GM19239 (cell line): ENCODE measurements at places on chromosomes 5 and 9.

GRCh38 chr5:170971-171800 is 20.1 kb upstream of the LRRC14B start:
- no peak for DNase-seq

DNA sequence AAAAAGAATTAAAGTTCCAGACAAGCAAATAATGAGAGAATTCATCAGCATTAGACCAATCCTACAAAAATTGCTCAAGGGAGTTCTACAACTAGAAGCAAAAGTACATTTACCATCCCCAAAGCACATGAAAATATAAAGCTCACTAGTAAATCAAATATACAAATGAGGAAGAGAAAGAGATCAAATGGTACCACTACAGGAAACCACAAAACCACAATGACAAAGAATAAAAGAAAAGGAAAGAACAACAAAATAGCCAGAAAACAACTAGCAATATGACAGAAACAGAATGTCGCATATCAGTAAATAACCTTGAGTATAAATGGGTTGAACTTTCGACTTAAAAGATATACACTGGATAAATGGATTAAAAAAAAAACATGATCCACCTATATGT is 739.0 kb downstream of the DTWD2 start:
- DNase-seq = no peak

GRCh38 chr9:70152350-70152749 is 106.4 kb upstream of the SMC5 start:
- DNase-seq = no peak

- no peak for DNase-seq
Observed at GRCh38 chr9:17291766-17292165, 156.9 kb downstream of the CNTLN start.

- no peak for DNase-seq
Observed at GRCh38 chr5:18243846-18244245, 609.6 kb downstream of the TAF11L14 start.

GRCh38 chr5:94908889-94909480 is 290.5 kb downstream of the SLF1 start:
- DNase-seq = peak; percentile 2

- no peak for DNase-seq
Observed at GRCh38 chr9:93612796-93613154, 36.4 kb downstream of the PHF2 start.

- DNase-seq = no peak
Observed at GRCh38 chr5:87650284-87650683, 237.6 kb upstream of the CCNH start.

DNA sequence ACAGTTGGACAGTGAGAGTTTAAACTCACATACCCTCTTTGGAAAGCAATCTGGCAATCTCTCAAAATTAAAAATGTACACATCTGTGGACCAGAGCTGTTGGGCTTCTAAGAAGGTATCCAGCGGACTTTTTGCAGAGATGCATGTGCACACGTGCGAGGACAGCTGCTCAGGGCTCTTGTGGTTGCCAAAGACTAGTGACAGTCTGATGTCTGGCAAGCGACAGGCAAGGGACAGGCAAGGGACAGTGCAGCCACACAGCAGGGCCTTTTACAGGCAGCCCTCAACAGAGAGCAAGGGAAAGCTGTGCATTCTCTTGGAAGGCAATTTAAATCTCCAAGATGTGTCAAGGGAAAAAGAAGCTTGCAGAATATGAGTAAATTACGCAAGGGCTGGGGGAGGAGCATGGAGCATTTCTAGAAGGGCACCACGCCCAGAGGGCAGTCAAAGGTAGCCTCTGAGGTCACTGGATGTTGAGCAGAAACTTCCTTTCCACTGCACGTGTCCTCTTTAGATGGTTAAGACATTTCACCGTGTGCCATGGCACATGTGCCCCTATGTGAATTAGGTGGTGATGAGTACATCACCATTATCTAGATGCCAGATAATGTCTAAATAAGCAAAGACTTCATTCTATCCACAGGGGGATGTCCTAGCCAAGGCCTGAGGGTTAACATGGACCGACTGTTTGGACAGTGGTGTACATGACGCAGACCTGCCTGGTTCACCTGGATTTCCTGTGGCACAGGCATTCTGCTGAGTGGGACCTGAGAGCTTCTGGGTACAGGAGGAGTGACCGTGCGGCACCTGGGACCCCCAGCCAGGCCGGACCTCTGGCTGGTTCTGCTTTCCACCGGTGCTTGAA is 9.1 kb downstream of the GFPT2 start:
- DNase-seq = no peak

DNA sequence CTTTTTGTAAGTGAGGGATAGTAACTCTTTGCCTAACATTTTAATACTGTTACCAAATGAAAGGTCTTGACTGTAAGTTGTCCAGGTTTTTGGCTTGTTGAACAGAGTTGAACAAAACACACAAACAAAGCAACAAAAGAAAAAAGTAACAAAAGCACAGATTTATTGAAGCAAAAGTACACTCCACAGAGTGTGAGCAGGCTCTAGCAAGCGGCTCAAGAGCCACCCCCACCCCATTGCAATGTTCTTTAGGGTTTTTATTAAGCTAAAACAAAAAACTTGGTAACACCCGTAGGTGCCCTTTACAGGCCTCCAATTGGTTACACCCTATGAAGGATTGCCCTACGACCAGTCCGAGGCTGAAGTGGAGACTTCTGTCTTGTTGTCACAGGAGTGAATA is 197.4 kb upstream of the MAP3K1 start:
- no peak for DNase-seq

DNA sequence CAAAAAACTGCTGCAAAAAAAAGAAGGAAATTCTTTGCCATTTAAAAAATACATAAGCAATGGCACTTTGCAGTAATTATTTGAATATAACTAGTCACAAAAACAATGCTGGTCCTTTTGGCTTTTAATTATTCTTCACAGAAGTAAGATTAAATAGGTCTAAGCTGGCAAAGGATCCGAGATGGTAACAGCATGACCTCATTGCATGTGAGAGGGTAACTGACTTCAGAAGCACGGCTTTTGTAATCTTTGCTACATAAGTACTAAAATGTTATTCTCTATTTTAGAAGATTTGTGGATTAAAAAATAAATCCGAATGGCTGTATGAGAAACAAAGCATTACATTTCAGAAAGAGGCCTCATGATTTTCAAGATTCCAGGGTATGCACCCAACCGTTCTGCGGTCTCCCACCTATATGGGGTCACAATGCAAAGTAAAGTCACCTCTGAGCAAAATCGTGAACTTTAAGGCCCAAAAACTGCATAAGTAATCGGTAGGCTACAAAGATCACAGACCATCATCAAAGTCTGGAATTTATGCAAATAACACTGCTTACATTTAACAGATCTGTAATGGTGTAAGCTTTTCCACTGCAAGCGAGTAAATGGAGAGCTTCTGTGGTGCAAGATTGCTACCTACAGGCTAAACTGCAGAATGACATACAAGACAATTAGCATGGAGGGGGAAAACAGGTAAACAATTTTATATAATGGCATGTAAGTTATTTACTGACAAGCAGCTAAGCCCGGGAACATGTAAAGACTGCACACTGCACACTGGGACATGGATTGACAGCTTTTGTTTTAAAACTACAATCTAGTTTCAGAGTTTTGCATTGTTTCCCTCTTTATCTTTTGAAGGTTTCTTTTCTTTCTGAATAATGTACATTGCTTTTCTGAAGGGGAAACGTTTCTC is 231.6 kb downstream of the SLF1 start:
- DNase-seq = peak; percentile 4

- DNase-seq = no peak
Observed at GRCh38 chr9:108861997-108862396, at the start of gene ACTL7A. ACTL7A (plus strand) TSS chr9:108862266; CDS start chr9:108862323, 57 bp downstream.

GRCh38 chr5:33238826-33239695 is 201.7 kb upstream of the TARS1 start:
- no peak for DNase-seq

DNA sequence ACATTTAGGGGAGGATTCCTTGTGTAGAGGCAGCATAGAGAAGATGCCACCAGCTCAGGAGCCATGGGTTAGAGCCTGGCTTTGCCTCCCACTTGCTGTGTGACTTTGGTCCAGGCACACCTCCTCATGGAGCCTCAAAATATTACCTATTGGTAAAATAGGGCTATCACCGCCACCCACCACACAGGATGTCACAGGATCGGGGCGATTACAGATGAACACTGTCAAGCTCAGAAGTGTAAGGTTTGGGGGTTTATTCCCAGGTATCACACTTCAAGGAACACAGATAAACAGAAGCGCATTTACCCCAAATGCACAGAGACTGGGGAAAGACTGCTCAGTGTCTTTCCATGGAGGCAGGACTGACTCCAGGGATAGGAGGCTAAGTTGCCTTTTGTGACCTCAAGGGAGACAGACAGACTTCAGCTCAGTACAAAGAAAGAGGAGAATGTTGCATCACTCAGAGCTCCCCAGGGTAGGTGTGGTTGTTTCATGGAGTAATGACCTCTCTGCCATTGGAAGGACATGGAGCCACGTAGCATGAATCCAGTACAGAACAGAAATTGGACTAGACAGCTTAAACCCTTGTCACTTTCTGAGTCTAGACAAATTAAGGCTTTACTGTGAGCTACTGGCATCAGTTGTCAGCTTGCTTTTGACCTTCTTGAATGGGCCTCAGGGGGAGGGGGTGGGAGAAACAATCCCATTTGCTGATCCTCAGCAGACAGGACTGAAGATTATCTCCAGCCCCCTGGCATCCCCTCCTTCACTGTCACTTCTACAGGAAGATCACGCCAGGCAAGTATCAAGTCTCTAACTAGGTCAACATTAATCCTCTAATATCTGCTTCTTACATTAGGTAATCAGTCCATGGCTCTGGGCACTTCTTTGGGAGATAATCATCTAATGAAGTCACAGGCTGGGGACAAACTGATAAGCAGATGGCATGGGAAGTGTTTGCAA is 6.5 kb downstream of the TRAF1 start:
- DNase-seq = no peak

DNA sequence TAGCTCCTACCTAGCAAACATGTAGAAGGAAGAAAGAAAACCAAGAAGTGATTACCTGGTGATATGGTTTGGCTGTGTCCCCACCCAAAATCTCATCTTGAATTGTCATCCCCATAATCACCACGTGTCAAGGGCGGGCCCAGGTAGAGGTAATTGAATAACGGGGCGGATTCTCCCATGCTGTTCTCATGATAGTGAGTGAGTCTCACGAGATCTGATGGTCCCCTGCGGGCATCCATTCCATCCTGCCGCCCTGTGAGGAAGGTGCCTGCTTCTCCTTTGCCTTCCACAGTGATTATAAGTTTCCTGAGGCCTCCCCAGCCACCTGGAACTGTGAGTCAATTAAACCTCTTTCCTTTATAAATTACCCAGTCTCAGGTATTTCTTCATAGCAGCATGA is 27.4 kb upstream of the ANKRD34B start:
- no peak for DNase-seq

- no peak for DNase-seq
Observed at GRCh38 chr5:56829137-56829908, 14.0 kb downstream of the MAP3K1 start.

GRCh38 chr9:78502566-78502965 is 205.6 kb downstream of the PSAT1 start:
- DNase-seq = no peak

- DNase-seq = no peak
Observed at GRCh38 chr9:98943682-98944056, at the start of gene COL15A1. COL15A1 (plus strand) TSS chr9:98943907; CDS start chr9:98944062, 155 bp downstream.

DNA sequence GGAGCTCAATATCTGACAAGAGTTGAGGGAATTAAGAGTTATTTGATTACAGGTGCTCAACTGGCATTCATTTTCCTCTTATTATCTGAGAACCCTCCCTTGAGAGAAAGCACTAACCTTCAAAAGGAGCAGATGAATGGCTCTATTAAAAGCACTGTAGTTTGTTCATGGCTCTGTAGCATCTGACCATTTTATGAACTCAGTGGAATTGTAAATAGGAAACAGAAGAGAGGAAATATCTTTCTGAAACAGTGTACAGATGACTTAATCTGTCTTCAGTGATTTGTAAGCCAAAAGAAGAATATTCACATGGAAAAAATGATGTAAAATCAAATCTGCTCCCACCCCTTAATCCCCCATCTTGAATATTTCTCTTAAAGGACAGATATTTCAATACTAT is 810.4 kb upstream of the GRAMD2B start:
- no peak for DNase-seq

DNA sequence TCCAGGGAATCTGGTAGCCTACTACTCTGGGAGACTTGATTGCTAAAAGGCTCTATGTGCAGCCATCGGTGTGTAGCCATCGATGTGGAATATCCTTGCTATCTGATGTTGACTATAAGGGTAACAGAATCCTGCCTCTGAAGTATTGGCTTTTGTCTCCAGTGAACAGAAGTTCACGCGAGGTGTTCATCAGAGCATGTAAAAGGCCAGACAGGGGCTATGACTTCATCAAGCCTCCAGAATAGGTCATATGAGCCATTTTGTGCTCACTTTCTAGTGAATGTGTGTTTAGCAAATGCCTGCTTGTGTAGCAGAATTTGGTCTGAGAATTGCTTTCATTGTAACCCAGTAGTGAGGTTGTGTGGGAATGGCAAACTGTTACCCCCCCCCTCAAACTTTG is 66.8 kb upstream of the RAD23B start:
- no peak for DNase-seq

GRCh38 chr9:106284296-106284695 is 578.7 kb upstream of the ZNF462 start:
- no peak for DNase-seq

GRCh38 chr9:100914266-100914665 is 114.3 kb upstream of the PLPPR1 start:
- DNase-seq = no peak

- DNase-seq = no peak
Observed at GRCh38 chr9:15211815-15212495, 95.1 kb downstream of the TTC39B start.

GRCh38 chr5:169128679-169129078 is 172.3 kb downstream of the SLIT3 start:
- DNase-seq = no peak

- no peak for DNase-seq
Observed at GRCh38 chr9:36064448-36065037, 27.8 kb downstream of the RECK start.

GRCh38 chr5:4540375-4541173 is 599.6 kb upstream of the ADAMTS16 start:
- no peak for DNase-seq

GRCh38 chr5:5932824-5933223 is 445.5 kb downstream of the MED10 start:
- DNase-seq = no peak

- no peak for DNase-seq
Observed at GRCh38 chr9:31137176-31138160, 1247.0 kb upstream of the ACO1 start.

DNA sequence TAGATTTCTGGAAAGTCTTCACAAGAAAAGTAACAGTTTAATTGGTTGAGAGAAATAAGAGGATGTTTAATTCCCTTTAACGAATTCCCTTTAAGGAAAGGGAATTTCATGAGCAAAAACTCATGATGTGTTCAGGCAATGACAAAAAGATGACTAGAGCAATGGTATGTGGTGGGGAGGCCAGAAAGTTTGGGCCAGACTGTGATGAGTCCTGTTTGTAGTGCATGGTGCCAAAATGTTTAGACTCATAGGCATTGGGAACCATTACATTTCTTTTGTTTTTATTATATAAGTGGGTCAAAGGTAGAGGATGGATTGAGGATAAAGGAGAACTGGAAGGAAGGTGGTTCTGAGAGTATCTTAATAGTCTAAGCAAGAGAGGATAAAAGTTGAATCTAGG is 10.9 kb downstream of the CNTRL start:
- no peak for DNase-seq
